ENCODE measurements at places on chromosomes 2 and 18.
A peak's percentile ranks its signal among the peaks of the same experiment; 100 is the strongest.

DNA sequence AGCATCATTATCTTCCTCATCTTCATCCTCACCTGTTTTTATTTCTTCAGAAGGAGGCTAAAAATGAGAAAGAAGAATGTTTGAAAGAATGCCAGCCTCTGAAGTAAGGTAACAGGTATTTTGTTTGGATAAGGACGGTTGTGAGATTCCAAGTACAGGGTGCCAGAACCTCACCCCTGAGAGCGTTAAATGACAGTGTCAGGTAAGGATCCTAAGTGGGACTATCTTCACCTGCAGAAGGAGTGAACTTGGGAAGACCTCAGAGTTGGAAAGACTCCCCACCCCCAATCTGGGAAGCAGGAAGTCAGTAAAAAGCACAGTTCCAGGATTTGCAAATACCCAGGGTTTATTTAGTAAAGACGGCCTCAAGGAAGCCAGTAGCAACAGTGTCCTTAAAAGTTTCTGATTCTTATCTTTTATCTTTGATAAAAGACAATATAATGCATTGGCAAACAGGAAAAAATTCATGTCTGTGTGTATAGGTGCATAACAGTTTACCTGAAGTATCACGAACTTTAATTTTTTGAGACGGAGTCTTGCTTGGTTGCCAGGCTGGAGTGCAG lies 52.3 kb downstream of the THOC1 start:
- no peak for DNase-seq

GRCh38 chr2:235716875-235717496 lies 223.1 kb downstream of the AGAP1 start:
- DNase-seq, result no peak

- DNase-seq, result no peak
Observed at GRCh38 chr2:38584881-38585280, 17.8 kb downstream of the HNRNPLL start.

GRCh38 chr2:205571360-205571959 lies 110.8 kb upstream of the NRP2 start:
- no peak for DNase-seq

DNA sequence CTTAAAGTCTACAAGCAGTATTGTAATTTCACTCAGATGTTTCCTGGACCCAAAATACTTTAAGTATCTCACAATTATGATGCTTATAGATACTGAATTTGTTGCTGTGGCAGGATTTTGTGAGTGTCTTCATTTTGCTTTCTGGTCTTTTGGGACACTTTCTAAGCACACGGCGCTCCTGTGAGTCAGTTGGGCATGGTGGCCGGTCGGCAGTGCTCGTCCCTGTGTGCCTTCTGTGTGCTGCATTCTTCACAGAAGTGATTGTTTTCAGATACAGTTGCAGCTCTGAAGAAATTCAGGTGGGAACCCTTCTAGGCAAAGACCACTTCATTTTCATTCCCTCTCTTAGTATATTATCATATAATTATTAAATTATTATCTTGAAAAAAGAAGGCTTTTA lies 273.3 kb downstream of the ZNF407 start:
- DNase-seq, result no peak

DNA sequence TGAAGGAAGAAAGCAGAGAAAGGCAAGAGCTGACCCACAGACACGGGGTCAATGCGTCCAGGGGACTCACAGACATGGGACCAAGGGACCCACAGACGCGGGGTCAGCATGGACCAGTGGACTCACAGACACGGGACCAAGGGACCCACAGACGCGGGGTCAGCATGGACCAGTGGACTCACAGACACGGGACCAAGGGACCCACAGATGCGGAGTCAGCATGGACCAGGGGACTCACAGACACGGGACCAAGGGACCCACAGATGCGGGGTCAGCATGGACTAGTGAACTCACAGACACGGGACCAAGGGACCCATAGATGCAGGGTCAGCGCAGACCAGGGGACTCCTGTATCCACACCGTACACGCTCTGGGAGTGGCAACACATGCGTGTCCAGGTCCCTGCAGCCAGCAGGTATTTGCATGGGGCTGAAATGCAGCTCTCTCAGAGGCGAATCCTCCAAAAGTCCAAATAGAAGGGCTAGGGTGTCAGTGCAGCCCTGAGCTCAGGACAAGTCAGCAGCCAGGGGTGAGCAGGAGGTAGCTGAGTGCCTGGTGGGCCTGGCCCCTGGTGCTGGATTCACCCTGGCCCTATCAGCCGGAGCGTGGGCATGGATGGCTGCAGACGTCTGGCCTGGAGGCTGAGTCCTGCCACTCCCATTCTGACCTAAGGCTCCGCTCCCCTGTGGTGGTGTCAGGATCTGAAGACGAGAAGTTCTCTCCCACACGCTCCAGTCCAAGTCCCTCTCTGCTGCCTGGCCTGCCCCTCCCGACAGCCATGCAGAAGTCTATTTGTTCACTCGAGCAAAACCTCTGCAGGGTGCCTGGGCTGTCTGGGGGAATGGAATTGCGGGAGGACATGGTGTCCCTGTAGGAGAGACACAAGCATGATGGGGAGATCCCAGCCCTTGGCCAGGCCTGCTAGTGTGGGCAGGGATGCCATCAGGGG lies 28.5 kb downstream of the TMEM18 start:
- DNase-seq, result no peak

DNA sequence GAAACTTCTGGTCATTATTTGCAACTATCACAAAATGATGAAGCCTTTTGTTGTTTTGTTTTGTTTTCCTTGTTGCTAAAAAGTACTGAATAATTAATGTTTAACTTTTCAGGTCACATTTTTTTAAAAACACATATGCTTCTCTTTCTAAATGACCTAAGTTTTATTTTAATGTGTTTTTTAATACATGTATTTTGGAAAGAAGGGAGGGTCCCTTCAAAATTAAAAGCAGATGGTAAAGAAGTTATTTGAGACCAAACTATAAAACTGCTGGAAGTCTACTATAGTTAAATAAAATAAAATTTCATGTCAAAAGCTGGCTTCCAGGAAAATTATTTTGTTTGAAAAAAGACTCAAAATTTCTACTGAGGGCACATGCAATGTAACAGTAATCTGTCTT lies 39.5 kb upstream of the ASNSD1 start:
- no peak for DNase-seq

DNA sequence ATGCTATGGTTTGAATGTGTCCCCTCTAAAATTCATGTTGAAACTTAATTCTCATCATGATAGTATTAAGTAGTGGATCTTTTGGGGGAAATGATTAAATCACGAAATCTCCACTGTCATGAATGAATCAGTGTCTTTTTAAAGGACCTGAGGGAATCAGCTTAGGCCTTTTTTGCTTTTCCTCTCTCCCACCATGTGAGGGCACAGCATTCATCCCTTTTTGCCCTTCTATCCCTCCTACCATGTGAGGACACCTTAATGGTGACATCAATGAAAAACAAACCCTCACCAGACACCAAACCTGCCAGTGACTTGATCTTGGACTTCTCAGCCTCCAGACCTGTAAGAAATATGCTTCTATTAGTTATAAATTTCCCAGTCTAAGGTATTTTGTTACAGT lies 247.1 kb upstream of the UBE2E3 start:
- no peak for DNase-seq

- no peak for DNase-seq
Observed at GRCh38 chr2:12676771-12677170, 40.0 kb upstream of the TRIB2 start.

- no peak for DNase-seq
Observed at GRCh38 chr18:58507880-58508279, 121.0 kb downstream of the ALPK2 start.

- DNase-seq, result peak; percentile 89
Observed at GRCh38 chr2:37614061-37614738, 57.2 kb downstream of the CDC42EP3 start.

GRCh38 chr2:190528521-190529001 lies 6.0 kb downstream of the NEMP2 start:
- DNase-seq, result no peak

DNA sequence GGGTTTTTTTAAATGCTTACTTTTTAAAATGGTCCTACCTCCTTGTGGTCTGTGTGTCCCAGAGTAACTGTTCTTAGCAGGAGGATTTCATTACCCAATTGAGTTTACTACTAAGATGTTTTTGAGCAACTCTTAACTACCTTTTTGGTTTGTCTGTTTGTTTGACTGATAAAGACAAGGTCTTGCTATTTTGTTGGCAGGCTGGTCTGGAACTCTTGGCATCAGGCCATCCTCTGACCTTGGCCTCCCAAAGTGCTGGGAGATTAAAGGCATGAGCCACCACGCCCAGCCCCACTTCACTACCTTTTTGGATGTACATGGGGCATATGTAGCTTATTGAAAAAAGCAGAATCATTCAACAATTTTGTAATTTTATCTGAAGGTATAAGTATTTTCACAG lies 14.9 kb downstream of the MRPS9 start:
- DNase-seq, result no peak

DNA sequence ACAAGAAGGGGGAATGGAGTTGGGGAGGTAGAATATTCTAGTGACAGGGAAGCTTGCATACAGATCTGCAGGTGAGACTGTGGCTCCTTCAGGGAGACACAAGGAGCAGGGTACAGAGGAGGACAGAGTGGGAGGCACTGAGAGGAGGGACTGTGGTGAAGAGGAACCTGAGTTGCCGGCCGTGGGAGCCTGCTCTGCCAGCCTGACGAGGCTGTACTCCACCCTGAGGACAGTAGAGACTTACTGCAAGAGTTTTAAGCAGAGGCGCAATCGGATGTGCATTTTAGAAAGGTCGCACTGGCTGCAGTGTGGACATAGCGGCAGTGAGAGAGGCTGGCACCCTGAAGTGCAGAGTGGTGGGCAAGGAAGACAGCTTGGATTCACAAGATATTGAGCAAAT lies 185.8 kb downstream of the GFPT1 start:
- no peak for DNase-seq

- DNase-seq, result no peak
Observed at GRCh38 chr18:58859907-58860306, 4.8 kb upstream of the ZNF532 start.

DNA sequence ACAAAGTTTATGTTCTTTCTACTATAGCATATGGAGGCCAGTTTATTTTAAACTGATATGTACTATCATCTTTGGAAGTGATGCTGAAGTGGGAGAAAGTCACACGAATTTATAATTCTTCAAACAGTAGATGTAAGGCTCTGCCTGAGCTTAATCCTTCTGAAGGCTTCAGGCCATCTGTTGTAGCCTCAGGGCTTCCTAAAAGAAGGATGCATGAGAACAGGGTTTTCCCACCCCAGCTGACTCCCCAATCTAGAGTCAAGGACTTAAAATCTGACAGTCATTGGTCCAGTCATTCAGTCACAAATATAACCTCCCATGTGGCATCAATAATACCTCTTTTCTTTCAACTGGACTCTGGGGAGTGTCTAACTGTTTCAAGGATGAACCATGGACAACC lies 330.5 kb downstream of the KCNS3 start:
- DNase-seq, result no peak

- DNase-seq, result no peak
Observed at GRCh38 chr2:199775267-199775666, 75.7 kb downstream of the FTCDNL1 start.

DNA sequence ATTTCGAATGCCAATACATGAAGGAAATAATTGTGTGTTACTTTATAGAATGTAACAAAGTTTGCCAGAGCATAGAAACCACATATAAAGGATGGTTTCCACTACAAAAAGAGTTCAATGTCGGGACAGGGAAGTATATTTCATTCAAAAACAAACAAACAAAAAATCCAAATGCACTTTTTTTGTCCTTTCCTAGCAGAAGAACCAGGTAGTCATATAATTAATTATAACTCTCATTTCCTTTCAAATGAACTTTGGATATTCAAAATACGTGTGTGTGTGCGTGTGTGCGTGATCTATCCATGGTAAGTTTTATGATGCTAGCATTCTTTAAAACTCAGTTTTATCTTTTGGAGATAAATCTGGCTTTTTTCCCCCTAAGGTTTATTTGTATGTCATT lies 8.3 kb downstream of the FN1 start:
- no peak for DNase-seq

- DNase-seq, result no peak
Observed at GRCh38 chr2:133360190-133360589, 208.1 kb downstream of the NCKAP5 start.

GRCh38 chr2:165725421-165725820 lies 68.6 kb downstream of the GALNT3 start:
- DNase-seq, result peak; percentile 57

DNA sequence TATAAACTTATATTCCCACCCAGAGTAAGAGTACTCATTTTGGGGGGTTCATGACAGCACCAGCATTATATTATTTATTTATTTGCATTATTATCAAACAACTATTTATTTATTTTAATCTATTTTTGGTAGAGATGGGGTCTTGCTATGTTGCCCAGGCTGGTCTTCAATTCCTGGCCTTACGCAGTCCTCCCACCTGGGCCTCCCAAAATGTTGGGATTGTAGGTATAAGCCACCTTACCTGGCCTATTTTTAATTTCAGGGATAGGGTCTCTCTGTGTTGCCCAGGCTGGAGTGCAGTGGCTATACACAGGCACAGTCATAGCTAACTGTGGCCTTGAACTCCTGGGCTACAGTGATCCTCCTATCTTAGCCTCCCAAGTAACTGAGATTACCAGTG lies 30.7 kb downstream of the GEMIN6 start:
- DNase-seq, result no peak

GRCh38 chr2:51158251-51158650 lies 126.3 kb upstream of the NRXN1 start:
- no peak for DNase-seq

- DNase-seq, result no peak
Observed at GRCh38 chr18:35343488-35343935, 708 bp downstream of the ZNF24 start.
